ENCODE measurements at places on chromosomes 4 and X. TPM values are rescaled to one million over a fixed set of nuclear protein-coding genes. Genes with fewer than 3 reads are reported as not detected.
A peak's percentile ranks its signal among the peaks of the same experiment; 100 is the strongest.

DNA sequence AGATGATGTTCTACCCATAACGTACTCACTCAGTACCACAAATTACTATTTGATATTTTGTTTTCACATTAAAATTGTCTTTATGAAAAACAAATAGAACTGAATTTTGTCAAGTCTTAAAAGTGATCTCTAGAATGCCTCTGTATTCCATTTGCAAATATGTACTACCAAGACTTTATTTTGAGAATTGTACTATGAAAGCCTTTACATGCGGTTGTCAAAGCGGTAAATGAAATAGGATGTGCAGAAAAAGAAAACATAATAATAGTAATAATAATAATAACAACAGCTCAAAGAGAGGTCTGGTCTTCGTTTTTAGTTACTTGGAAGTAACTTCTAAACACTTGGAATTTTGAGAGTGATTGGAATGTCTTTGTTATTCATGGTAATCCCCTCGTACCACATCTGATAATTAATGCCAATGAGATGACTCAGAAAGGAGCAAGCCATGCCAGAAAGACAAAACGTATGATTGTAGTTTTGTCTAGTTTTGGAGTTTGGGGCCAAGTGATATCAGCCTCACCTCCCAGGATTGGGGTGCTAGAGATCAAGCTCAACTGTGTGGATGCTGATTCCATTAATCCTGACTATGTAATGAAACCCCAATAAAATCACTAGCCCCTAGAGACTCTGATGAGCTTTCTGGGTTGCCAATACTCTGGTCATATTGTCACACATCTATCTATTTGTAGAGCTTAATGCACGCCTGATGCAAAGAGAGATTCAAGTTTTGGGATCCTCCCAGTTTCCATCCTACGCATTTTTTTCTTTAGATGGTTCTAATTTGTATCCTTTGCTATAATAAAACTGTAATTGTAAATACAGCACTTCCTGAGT is 20.2 kb upstream of the CTSO start:
- no peak overlapping the region for H3K4me3 ChIP-seq
- H3K36me3 ChIP-seq: no peaks in the 10 kb centered on the region
- H3K4me1 ChIP-seq: no peaks in the 10 kb centered on the region

GRCh38 chr4:38896940-38897339 is 29.3 kb downstream of the FAM114A1 start:
- no peaks in the 10 kb centered on the region for H3K4me1 ChIP-seq
- DNase-seq: no peak
- peaks cover 26% of the 10 kb centered on the region for H3K36me3 ChIP-seq
- H3K27ac ChIP-seq: no peak overlapping the region

DNA sequence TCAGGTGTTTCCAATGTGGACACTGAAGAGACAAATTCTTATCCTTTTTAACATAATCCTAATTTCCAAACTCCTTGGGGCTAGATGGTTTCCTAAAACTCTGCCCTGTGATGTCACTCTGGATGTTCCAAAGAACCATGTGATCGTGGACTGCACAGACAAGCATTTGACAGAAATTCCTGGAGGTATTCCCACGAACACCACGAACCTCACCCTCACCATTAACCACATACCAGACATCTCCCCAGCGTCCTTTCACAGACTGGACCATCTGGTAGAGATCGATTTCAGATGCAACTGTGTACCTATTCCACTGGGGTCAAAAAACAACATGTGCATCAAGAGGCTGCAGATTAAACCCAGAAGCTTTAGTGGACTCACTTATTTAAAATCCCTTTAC is 18.6 kb downstream of the TLR7 start:
- H3K4me1 ChIP-seq: no peaks in the 10 kb centered on the region
- H3K27me3 ChIP-seq: no peaks in the 10 kb centered on the region
- H3K36me3 ChIP-seq: no peaks in the 10 kb centered on the region
- H3K4me3 ChIP-seq: no peak overlapping the region
- DNase-seq: no peak

DNA sequence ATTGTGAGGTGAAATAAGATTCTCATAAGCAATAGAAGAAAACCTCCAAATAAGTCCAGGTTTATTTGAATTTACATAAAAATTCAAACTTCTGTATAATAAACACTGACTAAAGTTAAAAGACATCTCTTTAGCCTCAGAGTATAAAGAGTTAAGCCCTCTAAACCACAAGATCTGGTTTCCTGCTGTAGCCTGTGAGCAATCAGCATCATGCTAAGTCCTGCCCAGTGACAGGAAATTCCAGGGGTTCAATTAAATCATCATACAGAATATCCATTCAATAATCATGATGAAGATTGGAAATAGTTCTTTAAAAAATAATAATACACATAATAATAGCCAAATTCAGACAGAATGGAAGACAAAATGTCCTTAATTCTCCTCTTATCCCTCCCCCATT is 139.2 kb upstream of the DGKK start:
- peak; percentile 29 for DNase-seq
- H3K27ac ChIP-seq: peak overlapping the region; percentile 11
- no peaks in the 10 kb centered on the region for H3K36me3 ChIP-seq
- H3K4me1 ChIP-seq: peaks cover 20% of the 10 kb centered on the region
- H3K27me3 ChIP-seq: no peaks in the 10 kb centered on the region

DNA sequence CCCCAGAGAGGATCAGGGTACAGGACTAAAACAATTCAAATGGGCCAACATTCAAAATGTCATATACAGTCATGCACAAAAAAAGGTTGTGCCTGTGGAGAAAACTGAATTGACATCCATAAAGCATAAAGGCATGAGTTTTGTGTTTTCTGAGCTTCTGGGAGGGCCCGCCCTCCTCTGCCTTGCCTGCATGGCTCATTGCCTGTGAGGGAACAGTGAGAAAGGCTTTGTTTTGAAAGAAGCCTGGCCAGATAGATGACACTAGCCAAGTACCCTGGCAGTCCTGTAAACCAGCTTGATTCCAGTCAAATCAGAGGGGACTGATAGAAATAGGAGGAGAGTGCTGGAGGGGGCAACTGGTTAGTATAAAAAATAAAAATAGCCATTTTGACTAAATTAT is 194.3 kb downstream of the KIT start:
- no peak overlapping the region for H3K27ac ChIP-seq
- no peak overlapping the region for H3K4me3 ChIP-seq
- no peaks in the 10 kb centered on the region for H3K36me3 ChIP-seq
- DNase-seq: no peak
- no peaks in the 10 kb centered on the region for H3K4me1 ChIP-seq

DNA sequence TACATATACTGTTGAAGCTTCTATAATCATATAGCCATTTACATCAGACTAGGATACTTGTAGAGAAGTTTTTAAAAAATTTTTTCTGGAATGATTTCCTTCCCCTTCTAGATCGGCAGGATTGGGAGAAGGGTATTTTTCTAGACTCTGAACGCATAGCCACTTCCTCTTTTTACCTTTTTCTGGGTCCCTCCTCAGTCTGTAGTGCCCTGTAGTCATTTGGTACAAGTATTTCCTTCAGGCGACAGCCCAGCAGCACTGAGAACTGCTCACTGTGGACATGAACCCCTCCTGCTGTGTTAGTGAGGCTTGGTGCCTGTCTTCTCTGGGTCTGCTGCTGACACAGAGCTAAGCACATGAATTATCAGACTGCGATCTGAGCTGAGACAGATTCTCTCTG is 255.4 kb downstream of the ARHGAP10 start:
- H3K27ac ChIP-seq: no peak overlapping the region
- DNase-seq: no peak
- H3K36me3 ChIP-seq: no peaks in the 10 kb centered on the region
- no peaks in the 10 kb centered on the region for H3K27me3 ChIP-seq

GRCh38 chr4:7381890-7382633 is 52.7 kb downstream of the PSAPL1 start:
- H3K4me3 ChIP-seq: no peak overlapping the region
- no peaks in the 10 kb centered on the region for H3K27me3 ChIP-seq
- H3K4me1 ChIP-seq: no peaks in the 10 kb centered on the region
- no peaks in the 10 kb centered on the region for H3K36me3 ChIP-seq
- H3K27ac ChIP-seq: no peak overlapping the region

DNA sequence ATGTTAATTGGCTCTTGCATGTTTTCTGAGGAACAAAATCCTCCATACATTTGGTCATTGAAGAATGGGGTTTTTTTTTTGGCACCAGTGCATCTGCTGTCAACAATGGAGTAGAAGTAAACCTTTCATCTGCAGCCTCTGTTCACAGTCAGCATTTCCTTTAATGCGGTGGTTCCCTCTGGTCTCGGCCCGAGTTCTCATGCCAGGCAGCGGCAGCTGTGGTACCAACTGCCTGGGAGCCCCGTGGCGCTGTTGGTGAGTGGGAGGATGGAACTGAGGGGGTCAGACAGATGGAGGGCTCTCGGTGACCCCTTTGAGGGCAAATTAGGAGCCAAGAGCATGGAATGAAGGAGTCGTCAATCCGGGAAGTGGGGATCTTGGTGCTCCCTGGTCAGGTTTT is 114.7 kb downstream of the AFF1 start:
- H3K4me3 ChIP-seq: no peak overlapping the region
- peak; percentile 32 for DNase-seq
- no peak overlapping the region for H3K27ac ChIP-seq
- H3K36me3 ChIP-seq: peaks cover 6% of the 10 kb centered on the region
- no peaks in the 10 kb centered on the region for H3K27me3 ChIP-seq

GRCh38 chr4:53905941-53906377 is 158.4 kb downstream of the CHIC2 start:
- no peak overlapping the region for H3K27ac ChIP-seq
- no peaks in the 10 kb centered on the region for H3K36me3 ChIP-seq
- no peak for DNase-seq
- H3K4me3 ChIP-seq: no peak overlapping the region

DNA sequence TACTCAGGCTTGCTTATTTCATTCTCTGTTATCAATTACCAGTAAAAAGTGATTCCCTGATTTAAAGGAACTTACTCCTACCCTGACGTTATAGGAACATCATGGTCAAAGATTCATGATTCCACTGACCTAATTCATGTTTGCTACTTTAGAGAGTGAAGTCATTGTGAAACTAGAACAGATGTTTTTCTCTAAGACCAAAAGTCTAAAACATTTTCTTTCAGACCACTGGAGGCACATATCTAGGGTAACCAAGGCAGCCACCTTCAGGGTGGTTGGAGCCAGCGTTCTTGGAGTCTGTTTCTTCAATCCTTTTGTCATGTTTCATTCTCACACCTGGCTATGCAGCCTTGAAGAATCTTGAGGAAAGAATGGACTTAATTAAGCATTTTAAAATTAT is 77.8 kb downstream of the GALNTL6 start:
- H3K4me1 ChIP-seq: no peaks in the 10 kb centered on the region
- H3K36me3 ChIP-seq: no peaks in the 10 kb centered on the region

GRCh38 chr4:150242820-150243458 is 164.7 kb downstream of the DCLK2 start:
- no peaks in the 10 kb centered on the region for H3K36me3 ChIP-seq
- H3K4me3 ChIP-seq: no peak overlapping the region
- no peaks in the 10 kb centered on the region for H3K27me3 ChIP-seq
- H3K4me1 ChIP-seq: peaks cover 8% of the 10 kb centered on the region
- no peak overlapping the region for H3K27ac ChIP-seq

GRCh38 chr4:87811977-87812376 is 12.6 kb downstream of the IBSP start:
- no peaks in the 10 kb centered on the region for H3K4me1 ChIP-seq
- no peak overlapping the region for H3K4me3 ChIP-seq
- no peaks in the 10 kb centered on the region for H3K36me3 ChIP-seq
- DNase-seq: no peak

GRCh38 chr4:168860827-168861226 is 149.2 kb downstream of the CBR4 start:
- H3K4me3 ChIP-seq: no peak overlapping the region
- H3K27me3 ChIP-seq: no peaks in the 10 kb centered on the region
- H3K4me1 ChIP-seq: no peaks in the 10 kb centered on the region
- no peak overlapping the region for H3K27ac ChIP-seq
- DNase-seq: no peak

GRCh38 chr4:74884266-74884665 is 48.6 kb upstream of the PARM1 start:
- no peaks in the 10 kb centered on the region for H3K36me3 ChIP-seq
- H3K27me3 ChIP-seq: no peaks in the 10 kb centered on the region
- DNase-seq: no peak
- no peaks in the 10 kb centered on the region for H3K4me1 ChIP-seq
- no peak overlapping the region for H3K27ac ChIP-seq
- H3K4me3 ChIP-seq: no peak overlapping the region

- no peaks in the 10 kb centered on the region for H3K27me3 ChIP-seq
- no peak overlapping the region for H3K4me3 ChIP-seq
- no peaks in the 10 kb centered on the region for H3K36me3 ChIP-seq
- no peak overlapping the region for H3K27ac ChIP-seq
These were observed 68.2 kb downstream of the ARHGAP10 start for GRCh38 chr4:147799986-147800555.

DNA sequence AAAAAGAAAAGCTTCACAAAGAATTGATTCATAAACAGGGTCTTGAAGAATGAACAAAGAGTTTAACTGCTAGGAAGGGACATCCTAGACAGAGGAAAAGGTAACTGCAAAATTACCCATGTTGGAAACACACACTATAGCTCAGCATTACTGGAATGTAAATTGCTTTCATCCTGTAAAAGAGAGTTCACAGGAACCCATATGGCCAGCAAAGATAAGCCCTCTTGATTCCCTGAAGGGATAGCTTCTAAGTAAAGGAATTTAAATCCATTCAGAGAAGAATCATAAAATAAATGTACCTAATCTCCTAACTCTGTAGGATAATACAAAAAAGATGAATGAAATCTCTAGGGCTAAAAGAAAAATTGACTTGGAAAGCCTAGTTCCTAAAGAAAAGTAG is 107.1 kb upstream of the INTU start:
- H3K27ac ChIP-seq: no peak overlapping the region
- no peaks in the 10 kb centered on the region for H3K27me3 ChIP-seq
- no peaks in the 10 kb centered on the region for H3K36me3 ChIP-seq
- H3K4me1 ChIP-seq: no peaks in the 10 kb centered on the region
- no peak for DNase-seq

DNA sequence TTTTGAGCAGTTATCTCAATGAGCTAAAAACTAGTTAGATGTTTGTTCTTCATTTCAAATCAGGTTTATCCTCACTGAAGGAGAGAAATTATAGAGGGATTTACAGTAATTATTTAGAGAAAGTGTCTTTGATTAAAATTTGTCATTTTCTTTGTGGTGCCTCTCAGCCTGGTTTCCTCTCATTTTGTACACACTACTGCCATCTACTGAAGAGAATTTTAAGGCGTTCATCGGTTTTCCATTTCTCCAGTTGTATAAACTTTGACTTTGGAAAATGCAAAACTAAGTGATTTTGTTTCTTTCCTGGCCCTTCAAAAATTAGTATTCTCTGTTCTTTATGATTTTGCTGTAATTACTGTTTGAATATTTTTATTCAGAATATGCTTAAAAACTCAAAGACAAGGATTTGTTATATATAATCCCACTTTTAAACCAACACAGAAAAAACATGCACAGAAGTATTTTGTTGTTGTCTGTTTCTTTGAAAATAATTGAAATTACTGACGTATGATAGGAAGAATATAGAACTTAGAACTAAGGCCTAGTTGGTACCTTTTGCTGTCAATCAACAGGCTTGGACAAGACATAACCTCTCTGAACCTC is 34.4 kb upstream of the ANXA3 start:
- DNase-seq: peak; percentile 53
- H3K4me3 ChIP-seq: no peak overlapping the region
- no peaks in the 10 kb centered on the region for H3K27me3 ChIP-seq
- no peak overlapping the region for H3K27ac ChIP-seq
- no peaks in the 10 kb centered on the region for H3K36me3 ChIP-seq

Gene SATL1
- not detected for total RNA-seq

Gene GPRASP3
- 5.1 TPM for total RNA-seq

Gene SRP72
- total RNA-seq: 145 TPM

Gene BTK
- 0.13 TPM for total RNA-seq

Gene CFAP99
- 0.12 TPM for total RNA-seq

Gene LAGE3
- total RNA-seq: 17.8 TPM

Gene TTC29
- total RNA-seq: not detected

Gene HSFX2
- 0.55 TPM for total RNA-seq

Gene ADGRG2
- total RNA-seq: not detected

Gene FBXL5
- 64.8 TPM for total RNA-seq

Gene CHRNA9
- total RNA-seq: not detected

Gene ANAPC4
- total RNA-seq: 23.5 TPM

Gene ESX1
- total RNA-seq: not detected
